Ecto neural progenitor cell (in vitro differentiated cells): ENCODE measurements at places on chromosomes 2 and 18.
A peak's percentile ranks its signal among the peaks of the same experiment; 100 is the strongest.

DNA sequence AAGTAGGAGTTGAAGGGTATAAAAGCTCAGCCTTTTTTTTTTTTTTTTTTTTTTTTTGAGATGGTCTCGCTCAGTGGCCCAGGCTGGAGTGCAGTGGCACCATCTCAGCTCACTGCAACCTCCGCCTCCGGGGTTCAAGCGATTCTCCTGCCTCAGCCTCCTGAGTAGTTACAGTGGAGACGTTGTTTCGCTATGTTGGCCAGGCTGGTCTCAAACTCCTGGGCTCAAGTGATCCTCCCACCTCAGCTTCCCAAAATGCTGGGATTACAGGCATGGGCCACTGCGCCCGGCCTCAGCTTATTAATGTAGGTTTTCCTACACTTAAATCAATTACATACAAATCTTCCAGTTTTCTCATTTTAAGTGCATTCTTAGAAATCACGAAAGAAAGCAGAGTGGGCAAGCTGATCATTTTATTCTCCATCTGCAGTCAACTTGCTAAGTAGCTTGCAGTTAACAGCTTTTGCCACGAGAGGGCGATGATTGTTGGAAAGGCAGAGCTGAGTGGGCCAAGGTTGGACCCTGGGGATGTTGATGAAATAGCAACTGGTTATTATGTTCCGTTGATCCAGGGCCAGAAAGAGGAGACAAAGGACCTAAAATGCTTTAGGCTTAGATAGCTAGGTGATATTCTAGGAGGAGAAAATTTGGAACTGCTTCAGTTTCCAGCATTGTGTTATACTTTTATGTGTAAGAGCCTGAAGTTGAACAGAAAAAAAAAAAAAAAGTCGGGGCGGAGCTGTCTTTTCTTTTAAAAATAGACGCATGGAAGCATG, 234.4 kb upstream of the EPAS1 start:
- peak; percentile 81 for DNase-seq

DNA sequence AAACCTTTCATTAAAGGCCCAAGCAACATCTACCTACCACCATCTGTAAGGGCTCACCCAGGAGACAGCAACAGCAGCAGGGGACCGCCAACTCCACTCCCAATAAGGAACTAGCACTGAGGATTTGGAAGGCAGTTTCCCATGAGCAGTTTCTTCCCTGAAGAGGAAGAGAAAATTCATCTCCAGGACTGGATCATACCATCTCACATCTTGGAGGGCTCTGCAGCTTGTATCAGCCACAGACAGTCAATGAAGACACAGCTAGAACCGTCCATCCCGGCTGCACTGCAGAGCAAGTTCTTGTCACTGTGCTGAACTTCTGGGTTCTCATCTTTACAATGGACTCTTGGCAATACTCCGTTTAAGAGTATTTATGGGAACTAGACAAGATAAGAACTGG, 2.8 kb upstream of the GYPC start:
- no peak for DNase-seq

DNA sequence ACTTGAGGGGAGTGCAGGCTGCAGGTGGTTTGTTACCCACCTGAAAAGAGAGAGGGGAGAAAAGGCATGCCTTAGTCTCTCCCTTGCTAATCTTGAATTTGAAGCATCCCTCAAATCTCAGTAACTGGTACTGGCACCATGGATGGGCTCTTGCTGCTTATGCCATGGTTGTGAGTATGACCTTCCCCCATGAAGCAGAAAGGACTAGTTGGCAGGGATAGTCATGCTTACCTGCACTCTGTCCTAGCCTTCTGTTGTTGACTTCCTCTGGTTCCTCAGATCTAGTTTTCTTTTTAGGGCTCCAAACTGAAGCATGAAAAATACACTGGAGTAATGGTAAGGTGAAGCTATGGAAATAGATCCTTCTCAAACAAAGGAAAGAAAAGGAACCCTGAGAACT, 191.2 kb downstream of the SPAG16 start:
- no peak for DNase-seq

- peak; percentile 32 for DNase-seq
These were observed 52.1 kb upstream of the SLC66A3 start for GRCh38 chr2:11102956-11103860.

DNA sequence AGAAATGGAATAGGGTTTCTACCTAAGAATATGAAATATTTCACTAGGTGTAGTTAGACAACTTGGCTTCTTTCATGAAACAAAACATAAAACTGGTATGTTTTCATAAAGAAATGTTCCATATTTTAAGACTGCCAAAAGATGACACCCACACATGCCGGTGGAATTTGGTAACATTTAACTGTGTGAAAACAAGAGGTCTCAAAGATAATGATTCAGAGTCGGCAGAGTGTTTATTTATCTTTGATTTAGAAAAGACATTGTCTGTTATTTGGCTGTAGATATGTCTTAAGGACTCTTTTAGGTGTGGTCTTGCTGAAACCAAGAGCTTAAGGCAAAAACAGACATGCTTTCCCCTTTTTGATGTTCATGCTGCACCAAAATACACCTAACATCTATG, 63.5 kb upstream of the FN1 start:
- no peak for DNase-seq

DNA sequence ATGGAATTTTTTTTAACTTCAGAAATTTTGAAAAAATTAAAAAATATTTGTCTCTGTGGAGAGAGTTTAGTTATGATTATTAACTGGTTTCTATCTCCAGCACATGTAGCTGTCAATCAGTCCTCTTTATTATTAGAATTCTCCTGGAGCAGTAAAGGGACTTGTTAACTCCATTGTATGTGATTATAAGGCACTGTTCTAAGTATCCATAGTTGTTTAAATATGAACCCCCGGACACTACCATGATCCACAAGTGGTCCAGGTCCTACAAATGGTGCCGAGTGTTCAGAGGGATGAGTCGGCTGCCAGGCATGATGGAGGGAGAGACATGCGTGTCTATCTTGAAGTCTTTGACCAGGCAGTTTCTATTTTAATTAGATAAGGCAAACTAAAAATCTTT, 492 bp downstream of the CHRNA1 start:
- no peak for DNase-seq

DNA sequence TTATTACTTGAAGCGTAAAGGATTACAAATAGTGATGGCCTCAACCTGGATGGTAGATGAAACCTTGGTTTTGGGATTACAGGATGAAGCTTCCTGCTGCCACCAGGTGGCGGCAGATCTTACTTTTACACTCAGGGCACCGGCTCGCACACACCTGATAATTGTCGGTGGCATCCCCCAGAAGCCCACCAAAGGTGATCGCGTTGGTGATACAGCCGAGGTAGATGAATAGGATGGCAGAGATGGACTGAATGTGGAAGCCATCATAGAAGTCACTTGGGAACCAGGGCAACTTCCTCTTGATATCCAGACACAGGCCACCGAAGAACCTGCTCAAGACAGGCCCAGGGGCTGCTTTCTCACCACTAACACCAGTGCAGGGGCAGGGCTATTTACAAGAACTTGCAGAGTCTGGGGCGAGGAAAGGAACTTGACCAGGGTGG, 51.8 kb downstream of the MTHFD2 start:
- no peak for DNase-seq

DNA sequence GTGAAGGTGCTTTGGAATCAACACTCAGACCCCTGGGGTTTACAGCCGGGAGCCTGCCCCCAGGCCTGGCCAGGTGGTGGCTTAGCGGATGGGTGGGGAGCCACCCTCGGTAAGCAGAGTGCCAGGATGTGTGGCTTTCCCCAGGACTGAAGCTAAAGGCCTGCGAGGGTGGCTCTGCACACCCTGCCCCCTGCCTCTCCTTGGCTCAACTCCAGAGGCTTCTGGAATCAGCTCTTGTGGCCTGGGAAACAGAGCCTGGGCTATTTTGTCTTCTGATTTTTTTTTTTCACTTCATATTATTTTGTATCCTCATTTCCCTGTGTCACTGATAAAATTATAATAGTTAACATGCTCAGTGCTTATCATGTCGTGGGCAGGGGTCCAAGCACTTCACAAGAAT, 79.8 kb downstream of the RHOB start:
- DNase-seq = no peak

DNA sequence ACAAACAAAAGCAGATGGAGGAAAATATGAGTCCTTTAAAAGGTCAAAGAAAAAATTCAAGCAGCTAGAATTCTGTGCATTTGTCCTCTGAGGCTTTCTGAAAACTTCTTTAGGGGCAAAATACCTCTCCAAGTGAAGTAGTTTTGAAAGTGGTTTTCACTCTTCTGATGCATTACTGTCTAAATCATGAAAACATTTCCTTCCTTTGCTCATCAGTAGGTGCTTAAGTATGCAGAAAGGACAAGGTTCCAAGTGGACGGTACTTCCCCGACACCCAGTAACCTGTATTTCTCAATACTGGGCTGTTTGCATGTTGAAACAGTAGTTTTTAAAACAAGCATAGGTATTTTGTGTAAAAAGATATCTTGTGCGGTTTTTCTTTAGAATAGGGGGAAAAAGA, 189.1 kb upstream of the ERBB4 start:
- no peak for DNase-seq

DNA sequence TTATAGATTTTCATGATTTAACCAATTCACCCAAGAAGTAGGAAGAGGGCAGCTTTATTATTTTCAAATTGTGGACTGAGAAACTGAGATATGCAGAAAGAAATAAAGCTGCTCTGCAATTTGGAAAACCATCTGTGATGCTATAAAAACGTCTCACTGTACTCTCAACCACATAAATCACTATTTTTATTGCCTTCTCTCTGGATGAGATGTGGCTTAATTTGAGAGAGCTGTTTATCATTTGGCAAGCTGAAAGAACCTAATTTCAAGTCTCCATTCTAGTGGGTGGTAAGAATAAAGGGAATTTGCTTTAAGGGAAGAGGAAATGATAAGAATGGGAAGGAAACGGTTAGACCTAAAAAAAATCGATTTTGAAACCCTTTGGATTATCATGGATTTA, 49.9 kb upstream of the CYP1B1 start:
- DNase-seq = no peak
